Activated CD4-positive, alpha-beta T cell treated with anti-CD3 and anti-CD28 coated beads for 48 hours (primary cell): ENCODE measurements at places on chromosomes 4 and X.

DNA sequence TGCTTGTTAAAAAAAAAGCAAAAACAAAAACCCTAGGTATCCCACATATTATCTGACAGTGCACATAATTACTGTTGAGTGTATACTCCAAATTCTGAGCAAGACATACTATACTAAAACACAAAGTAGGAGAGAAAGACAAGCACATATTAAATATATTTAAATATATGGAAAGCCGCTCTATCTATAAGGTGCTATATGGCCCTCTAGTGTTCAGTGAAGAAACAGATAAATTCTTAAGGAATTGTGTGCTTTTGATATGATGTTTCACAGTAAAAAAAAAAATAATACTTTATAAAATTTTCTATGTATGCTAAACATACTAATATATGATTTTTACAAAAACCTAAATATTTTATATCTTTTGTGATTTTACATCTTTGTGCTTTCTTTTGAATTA is 137.8 kb downstream of the FBXW7 start:
- no peak for DNase-seq

GRCh38 chr4:133147286-133147821 is 1.7 kb upstream of the PCDH10 start:
- no peak for DNase-seq

DNA sequence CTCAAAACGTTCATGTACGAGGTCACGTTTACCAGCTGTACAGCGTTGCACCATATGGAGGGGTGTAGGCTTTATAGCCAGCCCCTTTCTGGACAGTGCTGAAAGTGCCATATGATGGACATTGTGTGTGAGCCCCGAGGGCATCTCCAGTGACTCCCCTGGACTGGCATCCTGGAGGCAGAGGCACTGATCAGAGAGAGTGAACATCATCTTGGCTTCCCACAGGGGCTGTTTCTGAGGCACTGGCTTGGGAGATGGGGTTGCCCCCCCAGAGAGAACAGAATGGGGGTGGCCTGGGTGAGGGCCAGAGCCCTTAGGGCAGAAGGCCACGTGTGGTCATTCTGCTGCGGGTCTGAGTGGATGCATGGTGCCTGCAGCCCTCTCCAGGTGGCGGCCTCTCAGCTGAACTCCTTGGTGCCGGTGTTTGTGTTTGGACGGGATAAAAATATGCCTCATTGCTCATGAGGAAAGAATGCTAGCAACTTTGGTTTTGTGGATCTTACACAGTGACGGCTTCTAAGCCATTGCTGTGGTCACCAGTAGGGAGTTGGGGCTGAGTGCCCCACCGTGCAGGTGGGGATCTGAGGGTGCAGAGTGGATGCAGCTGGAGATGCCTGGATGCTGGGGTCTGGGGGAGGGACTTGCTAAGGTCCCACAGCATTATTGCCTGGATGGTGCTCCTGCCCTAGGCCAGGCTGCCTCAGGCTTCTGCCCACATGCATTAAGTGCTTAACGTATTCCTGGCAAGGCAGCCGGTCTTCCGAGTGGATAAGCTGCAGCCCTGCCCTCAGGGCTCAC is 3.4 kb downstream of the WFS1 start:
- DNase-seq = no peak

DNA sequence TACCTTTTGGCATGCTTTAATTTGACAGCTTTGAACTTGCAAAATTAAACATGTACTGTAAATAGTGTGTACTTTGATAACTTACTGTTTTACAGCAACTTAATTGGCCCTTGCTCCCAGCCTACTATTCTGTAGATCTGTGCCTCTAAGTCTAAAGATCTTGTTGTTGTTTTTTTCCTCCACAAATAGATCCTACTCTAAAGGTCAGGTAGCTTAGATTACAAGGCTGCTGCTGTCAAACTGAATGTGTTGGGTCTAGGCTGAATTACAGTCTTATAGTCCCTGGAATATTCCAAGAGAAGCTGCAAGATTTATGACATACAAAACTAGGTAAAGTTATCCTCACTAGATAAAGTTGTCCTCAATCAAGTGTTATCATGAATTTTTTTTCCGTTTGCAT is 18.7 kb downstream of the DIAPH2 start:
- no peak for DNase-seq
